Activated CD4-positive, alpha-beta T cell treated with anti-CD3 and anti-CD28 coated beads, Interleukin-2, amount 10 ng/mL, durations not matched to agents 7 days and 5 days (primary cell): ENCODE measurements at places on chromosomes 11 and 22. TPM values are rescaled to one million over a fixed set of nuclear protein-coding genes. Genes with fewer than 3 reads are reported as not detected.

Gene BRD1
- 46.9 TPM for total RNA-seq

Gene MYO18B
- total RNA-seq = 2.0 TPM

Gene MED17
- 40.7 TPM for total RNA-seq

Gene NAV2
- total RNA-seq = 0.29 TPM

Gene TBX10
- not detected for total RNA-seq

Gene SUN2
- 702 TPM for total RNA-seq

Gene MYOD1
- total RNA-seq = not detected

- H3K4me1 ChIP-seq = peaks cover 16% of the 10 kb centered on the region
- DNase-seq = no peak
- H3K4me3 ChIP-seq = no peak overlapping the region
- peaks cover 44% of the 10 kb centered on the region for H3K36me3 ChIP-seq
Observed at GRCh38 chr22:42065438-42066125, 5.0 kb downstream of the NAGA start.

DNA sequence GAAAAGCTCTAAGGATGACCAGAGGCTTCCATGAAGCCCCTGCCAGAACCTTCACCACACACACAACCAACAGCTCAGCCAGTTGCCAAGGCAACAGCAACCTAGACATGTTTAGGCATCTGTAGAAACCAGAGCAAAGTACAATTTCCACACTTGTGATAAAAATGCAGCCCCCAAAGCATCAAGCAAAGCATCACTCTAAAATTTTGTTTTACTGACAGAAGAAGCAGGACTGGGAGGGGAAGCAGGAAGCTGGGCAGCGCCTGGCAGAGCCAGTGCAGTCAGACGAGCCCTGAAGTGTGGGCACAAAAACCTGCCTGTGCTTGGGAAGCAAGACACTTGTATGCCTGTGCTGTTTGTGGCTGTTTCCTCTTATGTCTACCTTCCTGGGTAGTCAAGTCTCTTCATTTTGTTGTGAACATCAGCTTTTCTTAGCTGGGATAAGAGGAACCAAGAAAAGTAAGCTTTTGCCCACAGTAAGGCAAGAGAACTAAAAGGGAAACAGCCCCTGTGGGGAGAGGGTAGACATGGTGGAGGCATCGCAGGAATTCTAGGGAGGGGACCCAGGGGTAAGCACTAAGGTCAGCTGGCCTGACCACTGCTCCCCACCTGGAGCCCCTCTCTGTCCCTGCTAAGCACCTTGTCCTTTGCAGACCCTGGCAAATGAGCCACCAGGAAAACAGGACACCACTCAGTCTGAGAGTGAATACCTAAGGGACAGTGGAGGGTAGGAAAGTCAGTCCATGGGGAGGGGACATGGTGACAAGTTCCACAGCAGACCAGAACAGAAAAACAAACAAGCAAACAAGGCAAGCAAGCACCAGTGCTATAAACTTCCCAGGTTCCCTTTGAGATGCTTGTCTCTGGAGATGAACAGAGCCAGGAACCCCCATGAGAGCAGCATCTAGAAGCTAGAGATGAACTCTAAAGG is 13.4 kb downstream of the PACSIN2 start:
- peak overlapping the region; percentile 22 for H3K4me3 ChIP-seq
- H3K27ac ChIP-seq = peak overlapping the region; percentile 57
- peaks cover 13% of the 10 kb centered on the region for H3K36me3 ChIP-seq
- H3K27me3 ChIP-seq = no peaks in the 10 kb centered on the region
- H3K4me1 ChIP-seq = peaks cover 78% of the 10 kb centered on the region

DNA sequence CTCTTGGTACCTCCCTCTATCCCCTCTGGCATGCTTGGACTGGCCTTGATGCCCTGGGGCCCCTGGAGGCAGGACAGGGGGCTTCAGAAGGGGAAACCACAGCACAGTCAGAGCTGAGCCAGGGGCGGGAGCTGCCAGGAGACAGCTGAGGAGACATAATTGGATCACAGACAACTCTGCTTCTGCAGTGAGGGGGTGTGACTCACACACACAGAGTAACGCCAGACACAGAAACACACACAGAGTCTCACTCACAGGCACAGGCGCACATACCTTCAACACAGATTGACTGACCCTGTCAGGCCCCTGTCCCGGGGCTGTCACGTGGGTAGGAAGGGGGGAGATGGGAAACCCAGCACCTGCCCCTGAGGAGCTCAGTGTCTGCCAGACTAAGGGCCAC is 20.6 kb downstream of the STARD10 start:
- H3K27me3 ChIP-seq = no peaks in the 10 kb centered on the region
- no peak for DNase-seq
- H3K36me3 ChIP-seq = no peaks in the 10 kb centered on the region

DNA sequence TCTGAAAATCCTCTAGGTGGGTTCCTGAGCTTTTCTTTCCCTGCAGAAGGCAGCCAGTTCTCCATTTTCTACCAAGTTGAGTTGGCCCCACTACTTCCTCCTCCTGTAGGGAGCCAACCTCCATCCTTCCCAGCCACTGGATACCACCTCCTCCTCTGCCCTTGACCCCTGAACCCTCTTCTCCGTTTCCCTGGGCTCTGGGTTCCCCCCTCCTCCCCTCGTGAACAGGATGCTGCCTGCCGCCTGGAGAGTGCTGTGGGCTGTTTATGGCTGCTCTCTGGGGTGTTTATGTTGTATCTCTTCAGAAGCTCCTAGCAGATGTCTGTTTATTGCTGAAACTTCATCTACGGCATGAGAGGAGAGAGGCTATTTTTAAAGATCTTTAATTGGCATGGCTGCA is 8.6 kb downstream of the MICAL2 start:
- peaks cover 60% of the 10 kb centered on the region for H3K4me1 ChIP-seq
- peak overlapping the region; percentile 47 for H3K27ac ChIP-seq
- H3K27me3 ChIP-seq = no peaks in the 10 kb centered on the region
- DNase-seq = no peak
- no peak overlapping the region for H3K4me3 ChIP-seq

DNA sequence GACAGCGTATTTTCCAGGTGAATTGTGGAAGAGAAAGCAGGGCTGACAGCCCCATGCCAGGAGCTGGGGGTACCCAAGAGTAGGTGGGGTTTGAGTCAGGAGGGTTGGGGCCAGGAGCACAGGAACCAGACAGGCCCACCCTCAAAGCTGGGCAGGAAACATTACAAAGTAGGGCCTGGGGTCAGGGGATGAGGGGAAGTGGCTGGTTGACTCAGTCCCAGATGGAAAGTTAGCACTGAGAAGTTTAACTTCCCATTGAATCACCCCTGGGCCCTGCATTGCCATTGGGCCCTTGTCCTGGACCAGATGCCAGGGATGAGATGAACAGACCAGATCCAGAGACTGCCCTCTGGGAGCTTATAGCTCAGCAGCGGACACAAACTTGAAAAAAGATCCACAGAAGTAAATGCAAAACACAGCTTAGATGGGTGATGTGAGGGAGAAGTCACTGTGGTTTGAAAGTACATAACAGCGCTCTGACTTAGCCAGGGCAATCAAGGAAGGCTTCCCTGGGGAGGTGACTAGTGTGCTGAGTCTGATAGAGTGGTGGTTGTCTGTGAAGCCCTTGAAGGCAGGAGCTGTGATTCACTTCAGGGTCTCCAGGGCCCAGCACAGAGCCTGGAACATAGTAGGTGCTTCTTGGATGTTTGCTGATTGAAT is 2.2 kb downstream of the MAFF start:
- peak overlapping the region; percentile 42 for H3K27ac ChIP-seq
- no peaks in the 10 kb centered on the region for H3K27me3 ChIP-seq
- H3K4me1 ChIP-seq = peaks cover 48% of the 10 kb centered on the region
- peak overlapping the region; percentile 81 for H3K4me3 ChIP-seq

DNA sequence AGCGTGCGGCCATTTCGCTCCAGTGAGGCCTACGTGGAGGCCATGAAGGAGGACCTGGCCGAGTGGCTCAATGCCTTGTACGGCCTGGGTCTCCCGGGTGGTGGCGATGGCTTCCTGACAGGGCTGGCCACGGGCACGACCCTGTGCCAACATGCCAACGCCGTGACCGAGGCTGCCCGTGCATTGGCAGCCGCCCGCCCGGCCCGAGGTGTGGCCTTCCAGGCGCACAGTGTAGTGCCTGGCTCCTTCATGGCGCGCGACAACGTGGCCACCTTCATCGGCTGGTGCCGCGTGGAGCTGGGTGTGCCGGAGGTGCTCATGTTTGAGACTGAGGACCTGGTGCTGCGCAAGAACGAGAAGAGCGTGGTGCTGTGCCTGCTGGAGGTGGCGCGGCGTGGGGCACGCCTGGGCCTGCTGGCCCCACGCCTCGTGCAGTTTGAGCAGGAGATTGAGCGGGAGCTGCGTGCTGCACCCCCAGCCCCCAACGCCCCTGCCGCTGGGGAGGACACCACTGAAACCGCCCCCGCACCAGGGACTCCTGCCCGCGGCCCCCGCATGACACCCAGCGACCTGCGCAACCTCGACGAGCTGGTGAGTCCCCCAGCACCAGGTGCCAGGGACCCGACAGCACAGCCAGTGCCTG is 1.8 kb downstream of the GAS2L1 start:
- no peak for DNase-seq
- peaks cover 33% of the 10 kb centered on the region for H3K27me3 ChIP-seq
- peaks cover 37% of the 10 kb centered on the region for H3K4me1 ChIP-seq
- peak overlapping the region; percentile 38 for H3K4me3 ChIP-seq

DNA sequence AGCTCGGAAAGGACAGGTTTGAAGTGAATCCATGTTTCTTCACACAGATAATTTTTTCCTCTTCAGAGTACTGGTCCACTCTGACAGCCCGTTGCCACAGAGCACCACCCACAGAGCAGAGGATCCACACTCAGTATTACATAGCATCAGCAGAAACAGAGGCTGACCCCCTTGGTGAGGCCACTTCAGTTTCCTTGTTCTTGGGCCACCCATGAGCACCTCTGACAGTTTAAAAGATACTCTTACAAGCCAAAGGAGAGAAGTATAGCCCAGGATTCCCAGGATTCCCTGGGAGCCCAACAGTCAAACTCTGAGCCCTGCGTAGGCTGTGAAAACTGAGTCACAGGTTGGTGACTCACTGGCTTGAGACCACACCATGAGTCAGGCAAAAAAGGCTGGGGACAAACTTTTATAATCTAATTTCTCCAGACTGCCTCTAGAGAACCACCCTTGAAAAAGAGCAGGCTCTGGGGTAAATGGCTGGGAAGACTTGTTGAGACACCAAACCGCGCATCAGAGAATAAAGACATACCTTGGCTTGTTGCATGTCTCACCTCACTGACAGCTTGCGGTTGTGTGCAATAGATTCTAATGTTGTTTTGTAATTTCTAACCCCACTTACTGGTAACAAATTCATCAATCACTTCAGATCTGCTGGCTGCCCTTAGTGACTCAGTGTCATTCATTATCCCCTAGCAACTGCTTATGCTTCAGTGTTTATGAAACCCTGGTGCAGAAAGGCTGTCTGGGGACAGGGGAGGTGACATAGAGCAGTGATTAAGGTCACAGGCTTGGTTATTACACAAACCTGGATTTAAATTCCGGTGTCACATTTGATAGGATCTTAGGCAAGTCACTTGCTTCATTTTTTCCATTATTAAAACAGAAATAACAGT is 56.9 kb upstream of the PRSS23 start:
- DNase-seq = no peak
- no peak overlapping the region for H3K4me3 ChIP-seq
- H3K36me3 ChIP-seq = no peaks in the 10 kb centered on the region
- H3K27me3 ChIP-seq = peaks cover 8% of the 10 kb centered on the region

DNA sequence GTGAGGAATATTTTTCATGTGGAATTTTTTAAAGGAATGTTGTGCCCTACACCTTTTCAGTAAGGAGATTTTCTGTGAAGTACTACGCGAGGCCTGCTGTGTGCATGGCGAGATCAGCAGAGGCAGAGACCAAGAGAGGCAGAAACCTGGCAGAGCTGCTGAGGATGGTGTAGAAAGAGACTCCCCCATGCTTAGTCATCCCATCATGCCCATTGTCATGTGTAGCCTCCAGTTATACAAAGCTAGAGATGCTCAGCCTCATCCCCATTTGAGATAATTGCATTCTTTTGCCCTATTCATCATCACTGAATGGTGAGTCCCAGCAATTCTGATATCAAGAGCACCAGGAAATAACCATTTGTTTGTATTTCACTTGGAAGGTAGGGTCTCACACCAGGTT is 3.0 kb upstream of the MS4A7 start:
- H3K36me3 ChIP-seq = no peaks in the 10 kb centered on the region
- H3K27me3 ChIP-seq = peaks cover 20% of the 10 kb centered on the region
- no peak overlapping the region for H3K4me3 ChIP-seq
- DNase-seq = no peak

GRCh38 chr22:27531782-27532530 is 269.6 kb downstream of the MN1 start:
- H3K4me3 ChIP-seq = no peak overlapping the region
- no peaks in the 10 kb centered on the region for H3K36me3 ChIP-seq
- H3K27me3 ChIP-seq = no peaks in the 10 kb centered on the region
- H3K4me1 ChIP-seq = no peaks in the 10 kb centered on the region

GRCh38 chr11:120877746-120878365 is 146.0 kb upstream of the TBCEL start:
- H3K27me3 ChIP-seq = peaks cover 2% of the 10 kb centered on the region
- H3K4me3 ChIP-seq = no peak overlapping the region
- H3K36me3 ChIP-seq = no peaks in the 10 kb centered on the region
- DNase-seq = no peak
